HS-27A (cell line): ENCODE measurements at places on chromosomes 1 and 21.

- no peak for DNase-seq
These were observed 20.6 kb upstream of the KIF26B start for GRCh38 chr1:245133995-245134715.

DNA sequence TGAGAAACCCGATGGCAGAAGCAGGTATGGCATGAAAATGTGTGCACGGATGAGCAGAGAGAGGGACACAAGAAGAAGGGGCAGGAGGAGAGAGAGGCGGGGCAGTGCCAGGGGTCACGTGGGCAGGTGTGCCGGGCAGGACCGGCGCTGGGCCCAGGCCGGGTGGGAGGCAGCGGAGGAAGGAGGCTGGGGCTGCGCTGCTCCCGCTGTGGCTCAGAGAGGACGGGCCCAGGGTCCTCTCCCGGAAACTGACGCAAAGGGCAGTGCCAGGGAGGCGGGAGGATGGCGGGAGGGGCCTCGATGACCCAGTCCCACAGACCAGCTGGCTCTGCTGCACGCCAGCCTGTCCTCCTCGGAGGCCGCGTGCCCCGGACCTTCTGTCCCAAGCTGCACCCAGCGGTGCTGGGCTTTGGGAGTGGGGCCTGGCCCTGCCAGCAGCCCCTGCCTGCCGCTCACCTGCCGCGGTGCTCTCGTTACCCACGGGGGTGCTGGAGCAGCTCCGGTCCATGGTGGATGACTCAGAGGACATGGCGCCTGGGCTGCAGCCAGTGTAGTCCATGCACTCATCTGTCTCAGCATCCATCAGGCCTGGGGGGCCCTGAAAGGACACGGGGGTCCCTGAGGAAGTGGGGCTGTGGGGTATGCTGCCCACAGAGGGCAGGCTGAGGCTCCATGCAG lies 153.9 kb downstream of the CASZ1 start:
- no peak for DNase-seq

GRCh38 chr1:100523038-100523652 lies 14.8 kb upstream of the GPR88 start:
- DNase-seq: no peak

GRCh38 chr21:29423099-29423870 lies 124.6 kb downstream of the BACH1 start:
- no peak for DNase-seq

GRCh38 chr1:2085080-2085479 lies 34.9 kb downstream of the PRKCZ start:
- DNase-seq: no peak

- DNase-seq: no peak
These were observed 69.2 kb downstream of the MORN1 start for GRCh38 chr1:2322065-2322571.

DNA sequence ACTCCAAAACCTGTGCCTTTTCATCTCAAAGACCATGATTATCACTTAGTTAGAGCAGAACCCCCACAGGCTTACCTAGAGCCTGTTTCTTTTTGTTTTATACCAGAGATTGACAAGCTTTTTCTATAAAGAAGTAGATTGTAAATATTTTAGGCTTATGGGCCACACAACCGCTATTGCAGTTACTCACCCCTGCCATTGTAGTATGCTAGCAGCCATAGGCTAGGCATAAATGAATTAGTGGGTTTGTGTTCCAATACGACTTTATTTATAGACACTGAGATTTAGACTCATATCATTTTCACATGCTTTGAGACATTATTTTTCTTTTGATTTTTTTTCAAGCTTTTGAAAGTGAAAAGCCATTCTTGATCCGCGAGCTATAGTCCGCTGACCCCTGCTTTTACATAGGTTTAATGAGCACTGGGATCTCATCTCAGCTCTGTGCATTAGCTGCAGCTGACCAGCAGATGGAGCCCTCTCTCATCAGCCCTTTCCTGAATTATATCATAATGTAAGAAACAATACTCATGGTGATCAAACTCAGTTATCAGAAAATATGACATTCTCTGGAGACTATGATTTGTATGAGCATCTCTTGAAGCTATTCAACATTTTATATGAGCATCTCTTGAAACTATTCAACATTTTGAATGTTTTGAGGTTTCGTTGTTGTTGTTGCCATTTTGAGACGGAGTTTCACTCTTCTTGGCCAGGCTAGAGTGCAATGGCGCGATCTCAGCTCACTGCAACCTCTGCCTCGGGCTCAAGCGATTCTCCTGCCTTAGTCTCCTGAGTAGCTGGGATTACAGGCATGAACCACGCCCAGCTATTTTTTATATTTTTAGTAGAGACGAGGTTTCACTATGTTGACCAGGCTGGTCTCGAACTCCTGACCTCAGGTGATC lies 111.9 kb upstream of the L1TD1 start:
- DNase-seq: peak; percentile 24

GRCh38 chr21:42346441-42346840 lies 4.4 kb downstream of the TFF2 start:
- DNase-seq: no peak

DNA sequence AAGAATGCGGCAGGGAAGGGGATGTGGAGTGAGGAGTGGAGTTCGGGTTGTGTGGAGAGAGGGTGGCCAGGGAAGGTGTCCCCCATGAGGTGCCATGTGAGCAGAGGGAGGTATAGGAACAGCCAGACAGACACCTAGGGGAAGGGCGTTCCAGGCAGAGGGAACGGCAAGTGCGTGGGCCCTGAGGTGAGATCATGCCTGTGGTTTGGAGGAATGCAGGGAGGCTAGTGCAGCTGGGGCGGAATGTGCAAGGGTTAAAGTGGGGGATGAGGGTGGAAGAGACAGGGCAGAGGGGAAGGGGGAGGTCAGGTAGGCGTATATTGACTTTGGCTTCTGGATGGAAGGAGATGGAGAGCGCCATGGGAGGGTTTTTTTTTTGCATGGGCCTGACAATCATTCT lies 31.6 kb upstream of the PADI6 start:
- no peak for DNase-seq

DNA sequence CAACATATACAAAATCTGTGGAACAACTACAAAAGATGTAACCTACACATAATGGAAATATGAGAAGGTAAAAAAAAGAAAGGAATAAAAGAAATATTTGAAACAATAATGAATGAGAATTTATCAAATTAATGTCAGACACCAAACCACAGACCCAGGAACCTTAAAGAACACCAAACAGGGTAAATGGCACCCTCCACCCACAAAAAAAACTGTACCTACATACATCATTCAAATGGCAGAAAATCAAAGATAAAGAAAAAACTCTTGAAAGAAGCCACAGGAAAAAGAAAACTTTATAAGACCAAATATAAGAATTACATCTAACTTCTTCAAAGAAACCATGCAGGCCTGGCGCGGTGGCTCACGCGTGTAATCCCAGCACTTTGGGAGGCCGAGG lies 54.0 kb downstream of the IL12RB2 start:
- DNase-seq: no peak

- DNase-seq: no peak
These were observed 9.7 kb downstream of the PYCR2 start for GRCh38 chr1:225914391-225914790.

- no peak for DNase-seq
These were observed 161.8 kb upstream of the IRF2BP2 start for GRCh38 chr1:234771642-234772344.
